ENCODE measurements at places on chromosomes 6 and 20.

DNA sequence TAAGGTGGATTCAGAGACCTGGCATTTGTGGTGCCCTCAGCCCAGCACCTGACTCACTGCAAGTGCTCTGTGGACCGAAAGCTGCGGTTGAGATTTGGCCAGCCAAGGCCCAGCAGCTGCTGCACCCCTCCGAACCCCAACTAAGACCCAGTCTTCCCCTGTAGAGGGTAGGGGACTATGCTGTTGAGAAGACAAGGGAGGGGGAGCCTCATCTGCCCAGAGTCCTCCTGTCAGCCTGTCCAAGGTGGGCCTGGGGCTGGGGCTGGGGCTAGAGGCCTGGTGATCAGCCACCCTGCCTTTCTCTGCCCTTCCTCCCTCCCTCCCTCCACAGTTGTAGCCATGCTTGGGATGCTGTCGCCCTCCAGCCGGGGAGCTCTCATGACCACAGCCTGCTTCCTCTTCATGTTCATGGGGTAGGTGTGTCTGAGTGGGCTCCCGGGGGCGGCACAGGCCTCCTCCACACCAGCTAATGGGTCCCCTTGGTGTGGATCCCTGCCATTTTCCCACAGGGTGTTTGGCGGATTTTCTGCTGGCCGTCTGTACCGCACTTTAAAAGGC lies 40.9 kb downstream of the TM9SF4 start:
- DNase-seq: no peak

GRCh38 chr20:6000871-6001270 lies 50.4 kb downstream of the MCM8 start:
- no peak for DNase-seq

DNA sequence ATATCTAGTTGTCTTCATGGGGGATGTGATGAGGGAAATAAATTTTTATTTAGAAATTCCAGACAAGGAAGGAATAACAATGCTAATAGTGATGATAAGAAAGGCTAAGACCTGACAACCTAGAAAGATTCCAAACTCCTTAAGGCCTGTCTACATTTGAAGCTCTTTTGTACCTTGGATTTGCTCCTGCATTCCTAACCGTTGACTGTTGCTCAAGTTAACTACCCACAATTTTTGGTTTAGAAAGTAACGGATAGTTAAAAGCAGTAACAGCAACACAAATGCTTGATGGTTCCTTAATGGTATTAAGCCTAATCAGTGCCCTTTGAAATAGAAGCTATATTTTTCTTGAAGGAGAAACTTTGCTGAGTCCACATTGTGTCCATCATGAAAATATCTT lies 52.9 kb downstream of the TRMT11 start:
- DNase-seq: peak; percentile 24

GRCh38 chr6:107510108-107510507 lies 20.2 kb downstream of the SOBP start:
- DNase-seq: no peak

DNA sequence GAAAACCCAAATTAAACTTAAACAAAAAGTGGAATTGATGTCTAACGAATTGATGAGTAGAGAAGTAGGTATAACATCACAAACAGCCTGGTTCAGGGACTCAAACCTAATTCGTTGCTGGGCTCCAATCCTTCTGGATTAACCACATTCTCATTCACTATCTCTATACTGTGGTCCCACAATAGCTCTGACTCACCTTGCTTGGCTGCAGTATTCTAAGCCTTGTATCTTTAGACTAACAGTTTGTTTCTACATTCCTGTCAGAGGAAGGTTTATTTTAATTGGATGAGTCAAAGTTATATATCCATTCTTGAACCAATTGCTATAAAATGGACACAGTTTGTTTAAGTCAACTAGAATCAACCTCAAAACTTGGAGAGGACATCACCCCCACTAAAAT lies 530.5 kb upstream of the PTCHD4 start:
- peak; percentile 48 for DNase-seq

DNA sequence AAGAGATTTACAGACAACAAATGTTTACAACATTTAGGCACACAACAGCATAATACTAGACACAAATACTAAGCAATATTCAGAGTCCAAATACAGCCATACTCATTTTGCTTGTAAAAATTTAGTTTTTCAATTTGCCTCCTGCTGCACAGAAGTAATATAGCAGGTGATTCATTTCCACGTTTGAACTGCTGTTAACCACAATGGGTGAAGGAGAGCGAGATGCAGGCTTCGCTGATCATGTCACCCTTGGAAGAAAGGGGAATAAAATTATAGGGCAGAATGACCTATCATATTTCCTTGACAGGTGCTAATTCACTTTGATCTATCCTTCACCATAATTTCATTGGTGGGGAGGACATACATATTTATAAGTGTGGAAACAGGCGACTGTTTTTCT lies 643.8 kb upstream of the AGPAT4 start:
- DNase-seq: no peak

- DNase-seq: peak; percentile 38
Measured at GRCh38 chr6:144131248-144131709, 19.0 kb upstream of the STX11 start.

- no peak for DNase-seq
Measured at GRCh38 chr6:146950351-146950835, 253.8 kb upstream of the STXBP5 start.

- DNase-seq: peak; percentile 56
Measured at GRCh38 chr6:150600301-150601017, 774 bp downstream of the PLEKHG1 start.

GRCh38 chr20:50817776-50818172 lies 22.9 kb downstream of the BCAS4 start:
- no peak for DNase-seq

DNA sequence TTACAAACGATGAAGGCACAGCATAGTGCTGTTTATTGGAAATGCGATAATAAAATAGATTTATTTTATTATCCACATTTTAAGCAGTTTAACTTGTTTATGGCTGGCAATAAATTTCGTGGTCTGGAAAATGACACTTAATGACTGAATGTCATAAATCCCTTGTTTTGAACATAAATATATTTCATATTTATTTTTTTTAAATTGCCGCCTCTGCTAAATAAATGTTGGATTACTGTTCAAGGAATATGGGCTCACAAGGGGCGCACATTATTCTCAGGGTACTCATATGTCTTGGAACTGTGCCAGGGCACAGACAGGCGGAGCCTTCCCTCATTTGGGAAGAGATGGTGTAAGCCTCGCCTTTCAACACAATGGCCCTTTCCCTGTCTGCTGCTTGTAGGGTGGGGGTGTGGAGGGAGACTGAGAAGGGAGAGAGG lies 134.3 kb downstream of the PXDC1 start:
- DNase-seq: no peak

- no peak for DNase-seq
Measured at GRCh38 chr6:93165850-93166430, 253.4 kb downstream of the EPHA7 start.

- DNase-seq: no peak
Measured at GRCh38 chr6:168920289-168920688, 333.4 kb downstream of the THBS2 start.

- no peak for DNase-seq
Measured at GRCh38 chr20:4083098-4083865, 67.9 kb upstream of the RNF24 start.

GRCh38 chr6:11744101-11744500 lies 34.5 kb downstream of the ADTRP start:
- no peak for DNase-seq

DNA sequence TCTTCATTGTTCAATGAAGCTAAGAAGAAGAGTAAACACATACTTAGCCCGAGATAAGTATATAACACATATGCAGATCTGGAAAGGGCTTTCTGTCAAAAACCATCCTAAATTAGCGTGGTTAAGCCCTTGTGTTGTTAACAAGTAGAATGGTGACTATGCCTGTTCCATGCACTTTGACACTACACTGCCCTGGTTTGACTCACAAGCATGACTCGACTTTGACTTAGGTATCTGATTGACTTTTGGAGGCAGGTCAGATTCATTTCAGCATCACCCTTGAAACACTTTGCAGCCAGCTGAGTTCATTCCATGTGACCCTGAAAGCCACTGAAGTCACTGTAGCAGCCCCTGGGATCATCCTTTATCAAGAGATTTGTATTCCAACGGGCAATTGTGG lies 239.8 kb downstream of the TBX18 start:
- no peak for DNase-seq

- no peak for DNase-seq
Measured at GRCh38 chr20:382291-383115, 1.9 kb downstream of the TRIB3 start.

DNA sequence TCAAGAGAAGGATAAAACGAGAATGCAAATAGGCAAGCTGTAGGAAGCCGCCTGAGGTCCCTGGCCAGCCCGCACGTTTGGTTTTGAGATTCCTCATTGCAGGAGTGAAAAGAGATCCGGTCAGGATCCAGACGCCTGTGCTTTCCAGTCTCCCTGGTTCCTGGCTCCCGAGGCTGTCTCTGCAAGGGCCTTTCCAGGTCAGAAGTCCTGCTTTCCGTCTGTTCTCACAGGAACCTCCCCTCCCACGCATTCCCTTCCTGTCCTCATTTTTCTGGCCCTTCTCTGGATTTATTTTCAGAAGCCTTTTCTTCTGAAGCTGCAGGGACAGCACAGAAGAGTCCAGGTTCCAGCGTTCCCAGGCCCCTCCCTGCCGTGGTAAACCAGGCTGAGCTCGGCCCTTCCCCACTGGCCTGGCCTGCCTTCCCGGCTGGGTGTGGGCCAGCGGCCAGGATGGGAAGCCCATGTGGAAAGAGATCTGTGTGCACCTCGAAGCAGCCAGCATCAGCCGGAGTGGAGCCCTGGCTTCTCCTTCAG lies 54.0 kb downstream of the TMEM242 start:
- DNase-seq: peak; percentile 65

Measured in brain microvascular endothelial cell (primary cell).